NCI-H146 (cell line): ENCODE measurements at places on chromosomes 5 and 9.

DNA sequence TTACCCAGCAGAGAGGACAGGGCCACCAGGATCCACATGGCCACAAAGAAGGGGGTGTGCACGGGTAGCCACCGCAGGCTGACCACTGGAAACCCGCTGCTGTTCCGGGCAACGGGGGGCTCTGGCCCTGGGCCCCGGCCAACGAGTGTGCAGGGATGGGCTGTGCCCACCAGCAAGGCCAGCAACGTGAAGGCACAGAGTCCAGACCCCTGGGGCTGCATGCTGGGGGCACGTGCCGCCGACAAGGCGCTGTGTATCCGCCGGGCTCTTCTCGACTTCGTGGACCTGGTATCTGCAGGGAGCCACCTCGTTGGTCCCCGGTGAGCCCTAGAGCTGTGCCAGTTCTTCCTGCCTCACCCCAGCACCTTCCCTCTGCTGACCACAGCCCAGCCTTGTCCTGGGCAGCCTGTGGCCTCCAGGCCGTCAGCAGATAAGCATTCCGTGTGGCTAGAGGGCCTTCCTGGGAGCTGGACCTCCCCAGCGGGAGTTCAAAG, 42.2 kb upstream of the CEP72 start:
- no peak for DNase-seq

GRCh38 chr5:72189146-72189545, 81.9 kb downstream of the MAP1B start:
- no peak for DNase-seq

DNA sequence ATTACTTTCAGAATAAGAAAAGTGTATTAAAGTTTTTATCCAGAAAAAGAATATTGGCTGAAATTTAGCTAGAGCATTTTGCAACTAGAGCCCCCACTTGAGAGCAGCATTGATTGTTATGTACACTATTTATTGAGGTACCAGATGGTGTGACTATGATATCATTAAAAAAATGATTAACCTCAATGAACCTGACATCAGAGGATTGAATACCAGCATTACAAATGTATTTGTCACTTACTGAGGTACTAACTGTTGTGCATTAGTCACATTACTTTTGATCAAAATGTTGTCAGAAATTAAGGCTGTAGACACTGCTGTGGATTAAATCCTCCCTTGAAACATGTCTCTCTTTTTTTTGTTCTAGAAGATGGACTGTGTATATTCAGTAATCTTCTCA, 127.8 kb upstream of the DHFR start:
- DNase-seq: no peak

GRCh38 chr5:136037001-136037705, 8.4 kb downstream of the TGFBI start:
- peak; percentile 79 for DNase-seq

GRCh38 chr9:107548298-107549142, 59.0 kb upstream of the KLF4 start:
- DNase-seq: no peak

DNA sequence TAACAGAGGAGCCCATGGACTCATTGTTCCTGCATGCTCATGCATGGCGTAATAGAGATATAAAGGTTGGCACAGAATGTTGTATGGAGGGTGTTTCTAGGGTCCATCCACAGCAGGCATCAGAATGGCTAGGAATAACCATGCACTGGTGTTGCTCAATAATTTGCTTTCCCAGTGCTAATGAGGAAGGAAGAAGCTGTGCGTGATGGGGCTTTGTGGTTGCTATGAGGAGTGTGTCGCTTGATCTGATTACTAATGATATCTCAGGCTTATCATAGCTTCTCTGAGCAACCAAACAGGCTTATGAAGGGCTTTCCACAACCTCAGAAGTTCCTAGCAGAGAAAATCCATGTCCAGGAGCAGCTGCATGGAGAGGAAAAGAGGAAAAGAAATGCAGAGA, 151.3 kb upstream of the TRPC7 start:
- no peak for DNase-seq

GRCh38 chr5:68007451-68007850, 208.1 kb upstream of the PIK3R1 start:
- no peak for DNase-seq

DNA sequence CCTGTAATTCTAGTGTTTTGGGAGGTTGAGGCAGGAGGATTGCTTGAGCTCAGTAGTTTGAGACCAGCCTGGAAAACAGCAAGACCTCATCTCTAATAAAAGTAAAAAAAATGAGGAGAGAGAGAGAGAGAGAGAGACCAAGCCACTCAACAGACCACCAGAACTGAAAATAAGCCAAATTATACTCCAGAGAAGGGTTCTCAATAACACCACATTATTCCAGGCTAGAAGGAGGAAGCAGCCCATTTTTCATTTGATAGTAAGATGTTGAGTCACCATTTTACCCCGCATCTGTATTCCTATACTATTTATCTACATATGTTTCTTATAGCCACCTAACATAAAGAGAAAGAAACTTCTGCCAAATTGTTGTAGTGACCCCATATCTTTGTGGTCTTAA, 134.8 kb downstream of the PCSK5 start:
- DNase-seq: no peak
